ENCODE measurements at places on chromosomes 2 and 18.

- no peak for DNase-seq
These were observed 238.8 kb downstream of the SLC8A1 start for GRCh38 chr2:40213071-40213470.

GRCh38 chr2:26491563-26492167 lies 13.7 kb upstream of the OTOF start:
- DNase-seq = no peak

DNA sequence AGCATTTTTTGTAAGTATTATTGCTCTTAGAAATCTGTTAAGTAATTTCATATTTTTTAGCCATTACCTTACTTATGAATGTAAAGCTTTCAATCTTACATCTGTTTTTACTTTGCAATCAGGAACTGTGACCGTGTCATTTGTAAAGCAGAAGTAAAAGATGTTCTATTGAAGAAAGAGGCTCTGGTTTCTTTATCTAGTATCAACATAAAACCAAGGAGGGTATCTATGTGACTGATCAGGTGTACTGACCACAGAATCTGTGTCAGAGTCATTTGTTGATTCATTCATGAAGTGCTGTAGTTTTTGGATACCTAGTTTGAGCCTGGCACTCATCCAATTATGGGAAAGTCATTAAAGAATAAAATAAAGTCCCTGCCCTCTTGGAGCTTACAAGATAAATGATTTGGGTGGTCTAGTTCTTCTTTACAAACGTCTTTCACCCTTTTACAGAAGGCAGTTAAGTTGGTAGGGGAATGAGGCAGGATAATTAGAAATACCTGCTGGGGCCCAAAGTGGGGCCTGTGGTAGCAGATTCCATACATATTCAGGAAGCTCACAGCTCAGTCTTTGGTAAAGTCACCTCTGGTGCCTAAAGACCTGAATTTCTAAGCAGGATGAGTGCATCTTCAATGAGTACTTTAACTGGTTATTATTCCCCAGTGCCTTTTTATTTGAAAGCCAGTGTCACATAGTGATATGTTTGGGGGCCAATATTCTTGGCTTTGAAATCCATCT lies 260.6 kb upstream of the NT5C1B start:
- DNase-seq = no peak

- no peak for DNase-seq
These were observed 200.8 kb upstream of the SLC35G4 start for GRCh38 chr18:11408555-11409065.

DNA sequence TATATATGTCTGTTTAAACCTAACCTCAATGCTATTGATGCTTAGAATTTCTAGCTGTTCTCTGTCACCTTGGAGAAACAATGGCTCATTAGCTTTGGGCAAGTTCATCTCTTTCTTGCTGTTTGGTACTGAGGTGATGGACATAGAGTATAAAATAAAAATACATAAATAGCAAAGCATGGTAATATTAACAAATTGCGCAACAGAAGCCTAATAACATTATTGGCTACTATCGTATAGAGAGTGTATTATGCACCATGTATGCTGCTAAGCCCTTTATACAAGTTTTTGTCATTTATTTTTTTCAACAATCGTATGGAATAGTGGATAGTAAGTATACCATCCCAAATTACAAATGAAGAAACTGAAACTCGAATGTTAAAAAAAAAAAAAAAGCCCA lies 100.1 kb downstream of the ICOS start:
- DNase-seq = no peak

- DNase-seq = no peak
These were observed 70.6 kb downstream of the LYPD6 start for GRCh38 chr2:149400997-149401396.

GRCh38 chr18:49174478-49174877 lies 223.7 kb upstream of the SMAD7 start:
- DNase-seq = no peak

- DNase-seq = no peak
These were observed 800.9 kb downstream of the LRP1B start for GRCh38 chr2:141329964-141330363.

DNA sequence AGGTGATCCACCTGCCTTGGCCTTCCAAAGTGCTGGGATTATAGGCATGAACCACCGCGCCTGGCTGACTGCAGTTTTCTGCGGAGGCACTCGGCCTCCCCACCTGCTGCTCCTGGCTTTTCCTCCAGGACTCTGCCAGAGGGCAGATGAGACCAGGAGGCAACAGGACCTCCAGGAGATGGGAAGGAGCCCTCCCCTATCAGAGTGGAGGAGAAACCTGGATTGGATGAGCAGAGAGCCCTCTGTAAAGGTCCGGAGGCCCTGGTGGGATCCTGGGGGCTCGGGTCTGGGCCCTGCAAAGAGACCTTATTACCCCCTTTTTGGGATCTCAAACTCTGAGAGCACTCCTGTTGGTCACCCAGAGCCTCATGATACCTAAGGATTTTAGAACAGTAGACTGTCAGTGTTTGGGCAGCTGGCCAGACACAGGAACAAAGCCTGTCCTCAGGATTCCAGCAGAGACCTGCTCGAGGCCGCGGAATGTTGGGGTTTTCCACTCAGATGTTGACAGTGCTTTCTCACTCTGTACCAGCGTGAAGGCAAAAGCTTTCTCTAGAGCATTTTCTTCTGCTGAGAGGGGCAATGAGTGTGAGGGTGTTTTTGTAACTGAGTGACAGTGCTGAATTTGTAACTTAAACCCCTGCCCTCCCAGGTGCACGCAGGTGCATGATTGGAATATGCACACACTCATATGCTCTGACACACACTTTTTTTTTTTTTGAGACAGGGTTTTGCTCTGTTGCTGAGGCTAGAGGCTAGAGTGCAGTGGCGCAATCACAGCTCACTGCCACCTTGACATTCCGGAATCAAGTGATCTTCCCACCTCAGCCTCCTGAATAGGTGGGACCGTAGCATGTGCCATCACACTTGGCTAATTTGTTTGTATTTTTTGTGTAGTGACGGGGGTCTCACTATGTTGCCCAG lies 48.4 kb downstream of the NPPC start:
- no peak for DNase-seq

GRCh38 chr18:38932752-38933151 lies 1367.2 kb upstream of the CELF4 start:
- no peak for DNase-seq

DNA sequence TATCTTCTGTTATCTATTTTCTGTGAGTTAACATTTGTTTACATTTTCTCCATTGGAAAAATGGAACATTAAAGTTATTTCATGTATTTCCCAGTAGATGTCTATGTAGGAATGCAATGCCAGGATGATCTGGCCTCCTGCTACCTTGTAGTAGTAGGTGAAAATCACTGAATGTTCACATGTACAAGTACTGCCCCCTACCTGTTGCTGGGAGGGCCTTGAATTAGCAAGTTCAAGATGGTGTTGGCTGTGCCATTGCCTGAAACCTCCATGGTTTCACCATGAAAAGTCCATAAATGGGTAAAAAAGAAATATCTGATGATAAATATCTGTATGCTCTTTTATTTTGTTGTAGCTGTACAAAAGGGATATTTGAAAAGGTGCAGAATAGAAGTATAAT lies 30.7 kb downstream of the XRCC5 start:
- DNase-seq = no peak

DNA sequence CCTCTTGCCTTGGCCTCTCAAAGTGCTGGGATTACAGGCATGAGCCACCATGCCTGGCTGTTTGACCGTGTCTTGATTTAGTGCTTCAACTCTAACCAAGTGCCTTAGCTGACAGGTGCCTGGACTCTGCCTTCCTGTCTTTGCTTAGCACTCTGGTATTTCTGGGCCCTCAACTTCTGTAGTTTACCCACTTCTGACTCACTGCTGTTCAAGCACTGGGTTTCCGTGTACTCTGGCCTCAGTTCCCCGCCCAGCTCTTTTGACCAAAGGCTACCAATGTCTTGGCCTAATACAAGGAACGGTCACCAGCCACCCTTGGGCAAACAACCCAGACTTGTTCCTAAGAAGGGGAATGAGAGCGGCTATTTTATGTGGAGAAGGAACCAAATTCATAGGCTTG lies 35.7 kb upstream of the CABLES1 start:
- DNase-seq = no peak

- no peak for DNase-seq
These were observed 2.1 kb upstream of the GALNT3 start for GRCh38 chr2:165796129-165796528.

DNA sequence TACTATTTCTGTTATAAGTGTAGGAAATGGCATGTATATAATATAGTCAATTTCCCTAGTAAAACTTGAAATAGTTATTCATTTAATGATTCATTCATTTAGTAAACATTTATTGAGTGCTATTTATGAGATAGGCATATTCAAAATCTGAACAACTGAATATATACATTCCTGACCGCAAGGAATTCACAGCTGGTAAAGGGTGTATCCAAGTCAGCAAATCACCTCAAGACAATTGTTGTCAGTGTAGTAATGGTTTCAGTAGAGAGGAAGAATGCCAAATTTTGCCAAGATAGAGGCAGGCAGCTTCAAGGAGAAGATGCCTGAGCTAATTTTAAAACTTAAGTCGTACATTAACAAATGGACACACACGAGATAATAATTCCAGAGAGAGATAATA lies 89.8 kb upstream of the CHST9 start:
- no peak for DNase-seq

- DNase-seq = no peak
These were observed 56.1 kb downstream of the RIF1 start for GRCh38 chr2:151465771-151466170.

DNA sequence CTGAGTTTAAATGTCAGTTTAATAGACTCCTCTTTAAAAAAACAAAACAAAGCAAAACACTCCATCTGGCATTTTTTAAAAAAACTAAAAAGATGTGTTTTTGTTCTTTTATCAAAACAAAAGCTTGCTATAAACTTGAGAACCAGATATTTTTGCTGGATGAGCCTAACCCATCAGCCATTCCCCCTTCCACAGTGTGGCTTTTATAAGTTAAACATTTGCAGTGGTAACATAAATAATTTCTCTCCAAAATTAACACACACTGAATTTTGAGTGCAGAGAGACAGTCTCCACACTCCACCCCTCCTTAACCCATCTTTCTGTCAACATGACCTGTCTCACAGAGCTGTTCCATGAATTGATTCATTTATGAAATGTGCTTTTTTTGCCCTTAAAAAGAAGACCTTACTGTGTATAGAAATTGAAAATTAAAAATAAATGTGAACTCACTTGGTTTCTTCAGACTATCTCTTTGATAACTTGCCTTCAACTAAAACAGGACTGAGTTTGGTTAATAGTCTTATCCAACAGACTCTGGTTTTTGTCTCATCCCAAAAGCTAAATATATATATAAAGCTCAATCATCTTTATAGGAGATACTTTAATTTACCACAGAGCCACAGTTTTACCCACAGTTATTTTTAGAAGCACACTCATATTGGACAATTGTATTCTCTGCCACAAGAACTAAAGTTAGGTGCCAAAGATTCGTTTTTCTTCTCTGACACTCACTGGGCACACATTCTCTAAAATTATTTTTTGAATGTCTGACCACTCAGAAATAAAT lies 64.8 kb upstream of the STK39 start:
- DNase-seq = no peak

DNA sequence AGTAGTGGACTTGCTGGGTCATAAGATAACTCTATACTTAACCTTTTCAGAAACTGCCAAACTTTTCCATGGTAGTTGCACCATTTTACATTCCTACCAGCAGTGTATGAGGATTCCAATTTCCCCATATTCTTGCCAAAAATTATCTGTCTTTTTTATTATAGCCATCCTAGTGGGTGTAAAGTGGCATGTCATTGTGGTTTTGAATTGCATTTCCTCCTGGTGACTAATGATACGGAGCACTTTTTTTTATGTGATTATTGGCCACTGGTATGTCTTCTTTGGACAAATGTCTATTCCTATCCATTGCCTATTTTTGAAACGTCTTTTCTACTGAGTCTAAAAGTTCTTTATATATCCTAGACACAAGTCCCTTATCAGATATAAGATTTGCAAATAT lies 44.3 kb downstream of the CACNB4 start:
- no peak for DNase-seq

All from occipital lobe (tissue), 3 donors.